Stimulated activated CD8-positive, alpha-beta memory T cell treated with anti-CD3 and anti-CD28 coated beads, Interleukin-2, amount 100 ng/mL, for 48 hours (primary cell): ENCODE measurements at places on chromosomes 7 and 10.

GRCh38 chr7:140263277-140263676 is 86.5 kb upstream of the KDM7A start:
- DNase-seq: no peak

DNA sequence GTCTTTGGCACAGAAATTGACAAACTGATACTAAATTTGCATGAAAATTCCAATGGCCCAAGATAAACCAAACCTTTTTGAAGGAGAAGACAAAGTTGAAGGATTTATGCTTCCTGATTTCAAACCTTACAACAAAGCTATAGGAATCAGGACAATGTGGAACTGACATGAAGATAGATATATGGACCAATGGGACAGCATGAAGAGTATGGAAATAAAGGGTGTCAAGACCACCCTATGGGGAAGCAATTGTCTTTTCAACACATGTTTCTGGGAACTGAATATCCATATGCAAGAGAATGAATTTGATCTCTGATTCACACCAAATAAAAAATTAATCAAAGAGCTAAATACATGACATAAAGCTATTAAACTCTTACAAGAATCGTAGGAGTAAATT is 77.2 kb upstream of the ADARB2 start:
- no peak for DNase-seq

DNA sequence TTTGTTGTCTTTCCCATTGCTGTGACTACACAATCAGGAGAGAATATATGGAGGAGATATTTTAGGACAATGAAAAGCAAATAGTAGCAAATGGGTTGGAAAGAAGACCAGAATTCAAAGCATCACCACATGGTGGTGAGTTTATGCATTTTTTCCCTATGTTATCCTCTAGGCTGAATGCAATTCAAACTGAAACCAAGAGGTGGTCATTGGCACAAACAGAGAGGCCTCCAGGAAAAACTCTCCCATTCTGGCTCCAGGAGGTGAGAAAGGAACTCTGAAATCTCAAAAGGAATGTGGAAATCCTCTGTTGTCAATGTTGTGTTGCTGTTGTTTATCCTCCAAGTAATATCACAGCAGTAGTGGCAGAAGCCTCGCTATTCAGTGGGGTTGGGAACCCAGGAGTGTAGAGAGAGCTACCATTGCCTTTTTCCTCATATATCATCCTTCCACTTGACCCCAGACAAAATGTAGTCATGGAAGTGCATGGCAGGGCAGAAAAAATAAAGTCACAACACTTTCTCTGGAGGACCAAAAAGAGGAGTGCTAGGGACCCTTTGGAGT is 819.1 kb downstream of the GRID1 start:
- DNase-seq: no peak

DNA sequence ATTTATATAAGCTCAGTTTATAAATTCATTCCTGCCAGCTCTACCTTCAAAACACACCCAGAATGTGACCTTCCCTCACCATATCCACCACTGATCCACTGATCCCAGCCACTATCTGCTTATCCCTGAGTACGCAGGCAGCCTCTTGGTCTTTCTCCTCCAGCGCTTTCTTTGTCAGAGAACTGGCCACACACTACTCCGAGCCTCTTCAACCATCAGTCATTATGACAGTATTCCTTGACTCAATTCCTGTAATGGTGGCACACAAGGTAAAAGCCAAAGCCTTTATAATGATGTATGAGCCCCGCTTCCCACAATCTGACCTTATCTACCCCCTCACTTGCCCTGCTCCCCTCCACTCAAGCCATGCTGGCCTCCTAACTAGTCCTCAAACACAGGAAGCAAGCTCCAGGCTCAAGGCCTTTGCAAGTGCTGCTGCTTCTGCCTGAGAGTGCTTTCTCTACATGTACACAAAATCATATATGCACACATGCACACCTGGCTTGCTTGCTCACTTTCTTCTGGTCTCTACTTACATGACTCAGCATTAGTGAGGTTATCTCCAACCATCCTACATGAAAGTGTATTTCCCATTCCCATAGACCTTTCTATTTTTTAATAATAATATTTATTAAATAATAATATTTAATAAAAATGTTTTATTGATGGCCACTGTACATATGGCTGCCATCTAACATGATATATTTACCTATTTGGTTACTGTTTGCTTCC is 150.4 kb upstream of the FEZF1 start:
- no peak for DNase-seq

DNA sequence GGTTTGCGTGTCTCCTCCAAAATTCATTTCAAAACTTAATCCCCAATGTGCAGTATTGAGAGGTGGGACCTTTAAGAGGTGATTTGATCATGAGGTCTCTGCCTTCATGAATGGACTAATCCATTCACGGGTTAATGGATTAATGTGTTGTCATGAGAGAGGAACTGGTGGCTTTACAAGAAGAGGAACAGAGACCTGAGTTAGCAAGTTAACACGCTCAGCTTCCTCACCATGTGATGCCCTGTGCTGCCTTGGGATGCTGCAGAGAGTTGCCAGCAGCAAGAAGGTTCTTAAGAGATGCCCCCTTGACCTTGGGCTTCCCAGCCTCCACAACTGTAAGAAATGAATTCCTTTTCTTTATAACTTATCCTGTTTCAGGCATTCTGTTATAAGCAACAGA is 3.7 kb upstream of the TCTN3 start:
- DNase-seq: no peak

GRCh38 chr10:122297583-122297982 is 26.5 kb downstream of the BTBD16 start:
- no peak for DNase-seq

DNA sequence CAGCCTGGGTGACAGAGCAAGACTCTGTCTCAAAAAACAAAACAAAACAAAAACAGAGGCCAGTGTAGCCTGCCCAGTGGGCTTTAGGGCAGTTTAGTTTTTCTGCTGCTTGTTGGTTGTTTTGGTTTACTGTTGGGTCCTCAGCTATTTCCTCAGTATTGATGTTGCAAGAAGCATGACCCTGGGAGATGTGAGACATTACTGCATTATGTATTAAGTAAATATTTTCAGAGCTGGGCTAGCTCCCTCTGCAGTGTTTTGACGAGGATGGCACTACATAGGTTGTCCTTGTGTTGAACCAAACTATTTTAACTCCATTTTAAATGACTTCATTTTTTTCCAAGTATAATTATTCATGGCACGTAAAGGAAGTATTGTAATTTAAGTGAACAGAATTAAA is 4.8 kb downstream of the AKAP9 start:
- no peak for DNase-seq

DNA sequence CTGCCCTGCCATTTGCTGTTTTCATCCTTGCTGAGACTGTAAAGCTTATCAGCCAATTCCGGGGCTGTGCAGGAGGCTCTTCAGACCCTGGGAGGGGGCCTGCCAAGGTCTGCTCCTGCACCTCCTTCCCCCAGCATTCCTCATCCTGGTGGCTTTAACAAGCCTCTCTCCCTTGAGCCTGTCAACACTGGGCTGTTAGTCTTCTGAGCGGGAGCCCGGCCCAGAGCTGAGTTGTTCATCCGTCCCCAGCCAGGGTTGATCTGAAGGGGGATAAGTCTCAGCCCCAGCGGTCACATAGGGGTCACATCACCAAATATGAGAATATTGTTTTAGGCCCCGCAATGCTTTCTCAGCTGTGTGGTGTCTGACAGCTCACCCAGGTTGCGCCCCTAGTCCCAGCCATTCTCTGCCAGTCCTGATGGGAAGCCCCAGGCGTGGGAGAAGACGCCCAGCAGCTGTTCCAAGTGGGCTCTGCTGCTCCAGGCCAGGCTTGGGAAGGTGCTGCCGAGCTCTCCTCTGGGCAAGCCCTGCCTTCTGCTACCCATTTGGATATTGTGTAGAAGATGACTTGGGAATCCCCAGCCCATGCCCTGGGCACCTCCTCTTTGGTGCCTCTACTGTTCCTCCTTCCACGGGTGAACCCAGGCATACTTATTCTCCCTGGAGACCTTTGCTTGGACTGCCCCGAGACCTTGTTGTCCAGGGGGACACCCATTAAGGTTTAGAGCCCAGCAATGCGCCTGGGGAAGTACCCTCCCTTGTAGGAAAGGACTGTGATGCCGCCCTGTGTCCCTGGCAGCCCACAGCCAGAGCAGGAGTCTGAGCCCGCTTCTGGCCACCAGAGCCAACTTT is 23.5 kb upstream of the TRIM8 start:
- no peak for DNase-seq

- no peak for DNase-seq
These were observed 40.5 kb upstream of the CREB5 start for GRCh38 chr7:28371846-28372245.

- DNase-seq: no peak
These were observed 132.6 kb upstream of the PDLIM1 start for GRCh38 chr10:95423164-95424005.

- no peak for DNase-seq
These were observed 597.2 kb downstream of the TYW1 start for GRCh38 chr7:67593794-67594193.
